ENCODE measurements at places on chromosomes 12 and 14.

- no peak for DNase-seq
Measured at GRCh38 chr12:97134495-97134894, 227.4 kb downstream of the NEDD1 start.

DNA sequence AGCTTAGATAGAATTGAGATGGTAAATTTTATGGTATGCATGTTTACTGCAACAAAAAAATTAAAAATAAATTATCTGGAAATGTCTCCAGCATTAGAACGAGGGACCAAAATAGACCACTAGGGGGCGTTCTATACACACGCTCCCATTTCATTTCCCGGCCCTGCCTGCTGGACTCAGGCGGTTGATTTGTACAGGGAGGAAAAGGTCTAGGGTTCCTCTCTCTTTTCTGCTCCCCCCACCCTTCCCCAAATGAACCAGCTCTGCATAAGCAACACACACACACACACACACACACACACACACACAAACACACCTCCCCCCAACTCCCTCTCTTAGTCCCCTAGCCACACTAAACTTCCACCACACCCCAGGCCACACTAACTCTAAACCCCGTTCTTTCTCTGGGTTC, 7.8 kb upstream of the DTX1 start:
- DNase-seq, result peak; percentile 84

GRCh38 chr14:49058511-49058910, 527.7 kb downstream of the RPS29 start:
- DNase-seq, result no peak

DNA sequence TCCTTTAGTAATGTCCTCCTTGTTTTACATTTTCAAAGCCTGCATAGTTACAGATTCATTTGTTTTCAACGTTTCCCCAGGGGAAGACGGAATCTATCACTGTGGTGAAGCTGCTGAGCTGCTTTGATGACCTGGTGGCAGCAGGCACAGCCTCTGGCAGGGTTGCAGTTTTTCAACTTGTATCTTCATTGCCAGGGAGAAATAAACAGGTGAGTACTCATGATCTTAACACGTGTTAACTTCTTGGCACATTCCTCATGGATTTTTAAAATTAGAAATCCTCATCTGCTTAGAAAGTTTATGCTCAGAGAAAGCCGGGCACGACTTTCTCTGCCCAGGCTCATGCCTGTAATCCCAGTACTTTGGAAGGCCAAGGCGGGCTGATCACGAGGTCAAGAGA, 44.5 kb downstream of the TECPR2 start:
- DNase-seq, result no peak

DNA sequence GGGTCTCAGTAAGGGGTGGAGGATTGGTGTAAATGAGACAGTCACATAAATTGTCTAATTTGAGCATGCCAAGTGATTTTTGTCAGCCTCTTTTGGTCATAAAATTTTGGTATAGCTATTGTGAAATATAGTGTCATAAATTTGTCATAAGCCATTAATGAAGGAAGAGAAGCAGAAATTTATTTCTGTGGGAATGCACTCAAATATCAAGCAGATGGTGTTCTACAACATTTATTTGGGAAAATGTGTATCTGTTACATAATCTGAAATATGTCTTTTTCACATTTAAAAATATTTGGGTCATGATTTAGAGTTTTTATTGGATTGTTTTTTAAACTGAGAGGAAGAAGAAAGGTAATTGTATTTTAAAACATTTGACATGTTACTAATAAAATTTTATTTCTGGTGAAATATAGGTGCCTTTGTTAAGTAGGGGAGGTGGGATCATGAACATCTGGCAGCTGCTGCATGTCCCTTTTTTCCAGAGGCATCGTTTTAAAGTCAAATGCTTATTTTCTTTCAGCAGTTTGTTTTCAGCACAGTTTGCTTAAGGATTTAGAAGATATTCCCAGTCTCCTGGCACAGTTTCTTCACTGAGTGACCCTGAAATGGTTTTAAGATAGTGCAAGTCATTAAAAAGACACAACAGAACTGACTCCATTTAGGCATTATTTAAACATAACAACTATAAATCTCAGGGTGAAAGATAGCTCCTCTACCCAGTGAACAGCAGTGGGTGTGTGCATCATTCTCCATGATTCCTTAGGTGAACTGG, 371.7 kb downstream of the SNAPC1 start:
- DNase-seq, result no peak

GRCh38 chr12:65278576-65279368, at the start of gene MSRB3:
Gene MSRB3 (plus strand): TSS chr12:65278683. CDS start chr12:65308580, 29,897 bp downstream.
- peak; percentile 53 for DNase-seq

DNA sequence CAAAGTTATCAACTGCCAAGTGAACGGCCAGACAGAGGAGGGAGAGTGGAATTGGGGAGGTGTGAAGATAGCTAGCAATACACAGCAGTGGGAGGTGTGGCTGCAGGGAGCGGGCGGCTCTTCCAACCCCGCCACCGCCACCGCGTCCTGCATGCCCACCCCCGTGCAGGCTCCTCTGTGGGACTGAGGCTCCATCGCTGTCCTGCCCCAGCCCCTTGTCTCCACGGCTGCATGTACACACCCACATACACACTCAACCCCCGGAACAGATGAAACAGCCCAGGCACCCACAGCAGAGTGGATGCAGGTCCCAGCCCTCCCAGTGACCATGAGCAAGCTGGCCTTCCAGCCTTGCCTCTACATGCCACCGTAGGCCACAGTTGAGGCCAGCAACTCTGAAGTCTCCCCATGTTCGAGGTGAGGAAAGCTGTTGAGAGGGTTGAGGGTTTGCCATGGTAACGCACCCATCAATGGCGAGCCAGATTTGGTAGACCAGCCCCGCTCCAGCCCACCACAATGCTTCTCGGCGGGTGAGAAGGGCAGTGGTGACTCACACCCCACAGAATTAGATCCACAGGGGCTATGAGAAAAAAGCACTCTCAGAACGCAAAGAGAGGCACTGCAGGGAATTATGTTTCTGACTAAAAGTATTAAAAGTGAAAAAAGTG, 39.3 kb downstream of the PITPNM2 start:
- no peak for DNase-seq

DNA sequence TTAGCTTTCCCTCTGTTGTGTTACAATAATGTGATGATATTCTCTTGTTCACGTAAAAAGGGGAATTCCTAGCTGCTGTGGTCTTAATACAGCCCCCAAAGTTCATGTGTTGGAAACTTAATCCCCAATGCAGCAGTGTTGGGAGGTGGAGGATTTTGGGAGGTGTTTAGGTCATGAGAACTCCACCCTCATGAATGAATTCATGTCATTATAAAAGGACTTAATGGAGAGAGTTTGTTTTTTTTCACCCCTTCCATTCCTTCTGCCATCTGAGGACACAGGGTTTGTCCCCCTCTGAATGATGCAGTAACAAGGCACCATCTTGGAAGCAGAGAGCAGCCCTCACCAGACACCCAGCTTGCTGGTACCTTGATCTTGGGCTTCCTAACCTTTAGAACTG, 253.4 kb upstream of the DDHD1 start:
- no peak for DNase-seq

DNA sequence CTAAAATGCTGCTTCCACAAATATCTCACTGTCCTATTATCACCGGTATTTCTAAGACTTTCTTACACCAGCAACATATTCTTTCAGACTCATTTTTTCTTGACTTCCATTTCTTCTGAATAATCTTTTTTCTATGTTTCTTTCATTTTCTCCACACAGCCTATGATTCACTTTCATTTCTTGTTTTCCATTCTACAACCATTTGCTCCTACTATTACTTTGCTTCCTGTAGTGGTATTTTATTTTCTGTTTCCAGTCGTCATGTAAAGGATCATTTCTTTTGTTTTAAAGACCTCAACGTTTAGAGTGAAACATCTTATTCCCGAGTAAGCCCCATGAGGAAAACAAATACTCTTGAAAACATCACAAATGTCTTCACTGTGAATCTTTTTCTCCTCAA, 182.2 kb upstream of the MDGA2 start:
- DNase-seq, result no peak

DNA sequence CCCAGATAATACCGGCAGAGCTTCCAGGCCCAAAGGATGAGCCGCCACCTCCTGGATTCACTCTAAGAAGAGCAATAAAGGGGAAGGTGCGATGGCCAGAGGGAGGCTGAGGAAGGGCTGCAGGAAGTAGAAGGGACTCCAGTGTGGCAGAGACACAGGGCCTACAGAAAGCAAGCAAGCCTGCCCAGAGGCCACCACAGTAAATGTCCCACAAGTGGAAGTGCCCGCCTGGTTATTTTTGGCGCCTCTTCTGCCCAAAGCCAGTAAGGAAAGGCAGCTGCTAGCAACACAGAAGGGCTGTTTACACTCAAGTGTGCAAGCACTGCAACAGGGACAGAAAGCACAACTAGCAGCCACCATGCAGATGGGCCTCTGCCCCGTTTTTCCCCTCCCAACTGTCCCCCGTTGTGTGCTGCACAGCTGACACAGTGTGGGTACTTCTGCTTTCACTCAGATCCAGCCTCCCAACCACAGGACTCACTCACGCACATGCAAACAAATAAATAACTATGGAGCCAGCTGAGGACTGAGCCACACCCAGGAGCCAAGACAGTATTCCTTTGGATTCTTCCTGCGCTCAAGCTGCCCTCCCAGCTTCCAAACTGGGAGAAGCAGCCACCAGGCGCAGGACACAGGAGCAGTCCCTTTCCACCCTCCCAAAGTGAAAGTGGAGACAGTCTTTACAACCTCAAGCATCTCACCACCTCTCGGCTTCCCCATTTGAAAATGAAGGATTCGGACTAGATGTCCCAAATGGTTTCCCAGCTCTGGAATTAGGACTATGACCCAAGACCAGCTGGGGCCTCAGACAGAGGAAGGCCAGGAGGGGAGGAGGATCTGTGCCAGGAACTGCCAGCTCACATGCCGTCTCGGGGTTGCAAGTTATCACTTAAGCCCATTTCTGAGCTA, 40.0 kb upstream of the PNMA1 start:
- peak; percentile 89 for DNase-seq

DNA sequence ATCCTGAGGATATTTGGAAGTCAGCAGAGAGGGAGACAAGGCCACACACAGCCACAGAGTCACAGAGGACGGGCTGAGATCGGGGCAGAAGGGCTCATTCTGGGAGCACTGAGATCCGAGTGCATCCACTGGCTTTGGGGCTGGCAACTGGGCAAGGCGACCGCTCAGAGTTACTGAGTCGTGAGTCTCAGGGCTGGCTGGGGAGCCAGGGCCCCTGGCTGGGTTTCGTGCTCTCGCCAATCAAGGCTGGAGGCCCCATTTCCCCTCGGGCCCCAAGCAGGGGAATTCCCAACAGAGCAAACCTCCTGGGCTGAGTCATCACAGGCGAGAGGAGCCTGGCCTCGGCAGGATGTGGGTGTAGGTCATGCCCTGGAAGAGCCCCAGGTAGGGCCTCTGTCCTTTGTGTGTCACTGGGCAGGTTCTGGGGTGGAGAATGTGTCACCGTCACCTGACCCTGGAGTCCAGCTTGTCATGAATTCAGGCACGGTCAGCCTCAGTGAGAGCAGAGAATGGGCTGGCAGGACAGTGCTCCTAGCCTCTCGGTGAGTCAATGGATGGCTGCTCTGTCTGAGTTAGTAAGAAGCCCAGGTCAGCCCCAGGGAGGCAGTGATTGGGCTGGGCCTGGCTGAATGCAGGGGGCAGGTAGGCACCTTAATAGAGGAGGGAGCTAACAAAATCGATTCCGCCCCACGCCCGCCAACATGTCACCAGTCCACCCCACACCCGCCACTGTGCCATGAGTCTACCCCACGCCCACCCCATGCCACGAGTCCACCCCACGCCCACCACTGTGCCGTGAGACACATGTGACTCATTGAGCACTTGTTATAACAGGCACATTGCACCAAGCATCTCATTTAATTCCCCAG, 16.9 kb downstream of the ASB2 start:
- peak; percentile 92 for DNase-seq

- DNase-seq, result no peak
Measured at GRCh38 chr12:38501991-38502390, 185.4 kb downstream of the ALG10B start.

DNA sequence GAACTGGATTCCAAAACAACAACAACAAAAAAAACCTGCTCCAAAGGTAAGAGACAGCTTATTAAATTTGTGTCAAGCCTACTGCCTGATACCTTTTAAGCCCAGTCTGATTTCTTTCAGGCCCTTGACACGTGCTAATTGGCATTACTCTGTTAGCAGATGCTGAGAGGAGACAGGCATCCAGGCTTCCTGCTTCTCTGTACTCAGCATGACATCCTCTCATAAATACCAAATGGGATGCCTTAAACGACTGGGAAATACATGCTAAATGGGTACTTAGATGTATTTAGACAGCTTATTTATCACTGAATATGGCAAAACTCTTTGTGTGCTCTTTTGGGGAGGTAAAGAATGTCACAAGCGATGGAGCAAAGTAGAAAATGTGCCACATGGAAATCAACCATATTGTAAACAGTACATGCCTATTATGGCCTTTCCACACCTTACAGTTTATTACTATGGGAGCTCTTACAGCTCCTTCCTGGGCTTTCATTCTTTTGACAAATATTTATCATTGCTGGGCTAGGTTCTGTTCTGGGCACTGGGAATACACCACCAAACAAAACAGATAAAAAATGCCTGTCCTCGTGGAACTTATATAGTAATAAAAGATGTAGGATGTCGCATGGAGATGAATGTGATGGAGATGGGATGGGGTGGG, 11.5 kb upstream of the PCED1B start:
- DNase-seq, result no peak

GRCh38 chr12:30500532-30500931, 195.1 kb downstream of the IPO8 start:
- no peak for DNase-seq

GRCh38 chr14:67875175-67876006, 55.8 kb downstream of the RAD51B start:
- no peak for DNase-seq

DNA sequence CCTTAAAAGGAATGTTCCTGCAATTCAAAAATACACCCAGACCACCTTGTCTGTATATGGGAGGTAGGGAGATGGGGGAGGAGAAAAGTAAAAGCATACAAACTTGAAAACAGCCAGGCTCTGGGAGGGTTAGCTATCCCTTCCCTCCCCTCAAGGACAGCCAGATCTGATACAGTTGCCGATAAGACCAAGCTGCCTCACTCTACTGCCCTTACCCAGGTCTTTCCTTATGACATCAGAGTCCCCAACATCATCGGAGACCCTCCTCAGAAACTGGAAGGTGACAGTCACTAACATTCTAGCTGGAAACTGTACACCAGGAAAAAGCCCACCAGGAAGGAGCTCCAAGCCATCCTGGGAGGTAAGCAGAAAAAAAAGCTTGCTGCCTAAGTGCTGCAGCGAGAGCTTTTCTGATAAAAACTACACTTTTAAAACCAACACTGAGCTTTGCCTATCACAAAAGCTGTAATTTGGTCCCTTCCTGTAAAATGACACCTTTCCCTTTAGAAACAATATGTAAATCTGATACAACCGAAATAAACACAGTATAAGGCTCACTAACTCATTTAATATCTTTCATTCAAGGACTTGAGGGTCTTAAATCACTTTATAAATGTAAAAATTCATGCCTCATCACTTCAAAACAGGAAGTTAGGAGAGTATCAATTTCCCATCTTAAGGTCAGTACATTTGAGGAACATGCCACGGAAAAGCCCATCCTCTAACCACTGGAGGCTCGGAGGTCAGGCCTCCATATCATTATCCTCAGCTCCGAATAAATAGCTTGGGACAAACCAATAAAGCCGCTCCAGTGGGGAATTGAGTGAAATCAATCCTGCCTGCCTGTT, 20.4 kb upstream of the PLEKHH1 start:
- DNase-seq, result no peak
